ENCODE measurements at places on chromosomes 4 and X. TPM values are rescaled to one million over a fixed set of nuclear protein-coding genes. Genes with fewer than 3 reads are reported as not detected.
A peak's percentile ranks its signal among the peaks of the same experiment; 100 is the strongest.

Gene XAGE2
- total RNA-seq, result not detected

Gene CCSER1
- not detected for total RNA-seq

Gene PNMA6E
- not detected for total RNA-seq

Gene GAGE12J
- total RNA-seq, result not detected

Gene LETM1
- 51.1 TPM for total RNA-seq

Gene PAGE2
- total RNA-seq, result not detected

Gene SLC26A1
- total RNA-seq, result not detected

Gene HSFX1
- 0.61 TPM for total RNA-seq

Gene DRD5
- not detected for total RNA-seq

Gene HERC5
- 118 TPM for total RNA-seq

Gene RNF212
- 3.2 TPM for total RNA-seq

Gene TEX11
- total RNA-seq, result 0.16 TPM

DNA sequence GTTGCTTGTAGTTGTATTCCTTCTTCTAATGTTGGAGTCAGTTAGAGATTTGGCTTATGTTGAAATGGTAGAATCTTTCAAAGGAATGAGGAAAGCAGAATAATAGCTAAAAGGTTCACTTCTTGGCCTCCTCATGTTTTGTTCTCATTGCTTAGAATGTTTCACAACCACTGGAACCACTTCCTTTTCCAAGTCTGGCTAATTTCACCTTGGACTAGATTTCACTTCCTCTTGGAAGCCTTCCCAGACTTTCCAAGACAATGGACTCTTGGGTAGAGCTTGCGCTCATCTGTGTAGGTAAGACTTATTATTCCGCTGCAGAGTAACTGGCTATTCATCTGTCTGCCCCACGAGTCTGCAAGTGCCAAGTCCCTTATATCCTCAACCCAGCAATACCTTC lies 8.3 kb downstream of the SPATA18 start:
- no peaks in the 10 kb centered on the region for H3K36me3 ChIP-seq
- no peak overlapping the region for H3K27ac ChIP-seq
- H3K27me3 ChIP-seq, result peaks cover 17% of the 10 kb centered on the region
- H3K4me3 ChIP-seq, result no peak overlapping the region
- no peaks in the 10 kb centered on the region for H3K4me1 ChIP-seq

GRCh38 chr4:125016892-125017299 lies 297.9 kb upstream of the FAT4 start:
- DNase-seq, result no peak
- H3K27me3 ChIP-seq, result no peaks in the 10 kb centered on the region
- H3K4me1 ChIP-seq, result no peaks in the 10 kb centered on the region
- no peak overlapping the region for H3K4me3 ChIP-seq
- H3K27ac ChIP-seq, result no peak overlapping the region
- no peaks in the 10 kb centered on the region for H3K36me3 ChIP-seq

GRCh38 chrX:23820235-23820782 lies 37.3 kb downstream of the SAT1 start:
- no peaks in the 10 kb centered on the region for H3K36me3 ChIP-seq
- H3K27ac ChIP-seq, result no peak overlapping the region
- peaks cover 15% of the 10 kb centered on the region for H3K4me1 ChIP-seq
- DNase-seq, result no peak
- peaks cover 2% of the 10 kb centered on the region for H3K27me3 ChIP-seq

GRCh38 chrX:38636949-38637819 lies 75.8 kb downstream of the TSPAN7 start:
- no peak overlapping the region for H3K4me3 ChIP-seq
- H3K27me3 ChIP-seq, result peaks cover 4% of the 10 kb centered on the region
- H3K27ac ChIP-seq, result no peak overlapping the region
- no peak for DNase-seq
- peaks cover 9% of the 10 kb centered on the region for H3K4me1 ChIP-seq
- no peaks in the 10 kb centered on the region for H3K36me3 ChIP-seq

DNA sequence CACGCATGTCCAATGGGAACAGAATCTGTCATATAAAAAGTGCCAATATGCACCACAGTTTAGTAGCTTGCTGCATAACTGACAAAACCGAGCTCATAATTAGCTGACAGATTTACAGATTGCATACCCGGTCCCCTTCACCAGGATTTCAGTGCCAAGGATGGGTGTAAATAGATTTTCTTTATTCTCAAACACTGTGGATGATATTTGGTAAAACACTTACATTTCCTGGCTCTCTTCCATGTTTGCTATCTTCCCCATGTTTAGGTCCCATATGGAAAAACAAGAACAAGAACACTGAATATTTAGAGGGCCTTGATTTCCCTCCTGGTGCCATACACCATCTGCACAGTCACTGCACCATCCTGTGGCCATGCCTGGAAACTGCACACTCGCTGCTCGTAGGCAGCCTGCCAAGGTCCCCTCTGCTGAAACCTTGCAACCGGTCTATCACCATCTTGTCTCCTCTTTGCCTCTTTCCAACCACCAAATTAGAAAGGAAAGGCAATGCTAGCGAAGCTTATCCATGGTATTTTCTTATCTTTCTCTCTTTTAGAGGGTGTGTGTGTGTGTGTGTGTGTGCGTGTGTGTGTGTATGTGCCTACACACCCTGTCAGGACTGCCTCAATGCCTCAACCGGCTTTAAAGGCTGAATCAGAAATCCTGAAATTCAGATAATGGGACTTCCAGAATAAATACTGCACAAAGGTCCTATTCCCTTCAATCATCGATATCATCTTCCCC lies 124.2 kb upstream of the MBNL3 start:
- peak; percentile 45 for DNase-seq
- no peak overlapping the region for H3K4me3 ChIP-seq
- no peaks in the 10 kb centered on the region for H3K4me1 ChIP-seq

GRCh38 chr4:175373031-175373430 lies 439.0 kb downstream of the GPM6A start:
- no peaks in the 10 kb centered on the region for H3K36me3 ChIP-seq
- DNase-seq, result no peak
- no peak overlapping the region for H3K4me3 ChIP-seq
- H3K27ac ChIP-seq, result no peak overlapping the region

DNA sequence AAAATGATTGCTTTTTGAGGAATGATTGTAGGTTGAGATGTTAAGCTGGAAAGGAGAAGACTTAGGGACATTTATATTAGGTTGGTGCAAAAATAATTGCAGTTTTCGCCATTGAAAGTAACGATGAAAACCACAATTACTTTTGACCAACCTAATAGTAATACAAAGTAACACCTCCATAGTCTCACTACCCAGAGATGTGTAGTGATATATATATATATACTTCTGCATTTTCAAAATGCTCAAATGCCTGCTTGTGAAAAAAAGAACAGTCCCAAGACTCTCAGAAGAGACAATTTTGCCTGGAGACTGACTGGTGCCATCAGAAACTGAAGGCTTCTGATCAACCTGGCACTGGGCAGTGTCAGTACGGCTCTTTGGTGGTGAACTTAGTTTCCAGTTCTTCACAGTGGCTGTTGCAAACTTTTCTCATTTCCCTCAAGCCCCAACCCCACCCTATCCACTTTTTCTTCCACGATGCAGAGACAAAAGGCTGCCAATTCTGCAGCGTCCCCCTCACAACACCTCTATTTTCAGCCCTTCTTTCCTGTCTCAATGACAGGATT lies 35.1 kb upstream of the TAPT1 start:
- H3K27me3 ChIP-seq, result no peaks in the 10 kb centered on the region
- H3K36me3 ChIP-seq, result peaks cover 3% of the 10 kb centered on the region
- H3K27ac ChIP-seq, result no peak overlapping the region
- no peak for DNase-seq
- peaks cover 12% of the 10 kb centered on the region for H3K4me1 ChIP-seq

GRCh38 chr4:139633195-139633594 lies 32.4 kb upstream of the MGST2 start:
- peaks cover 57% of the 10 kb centered on the region for H3K27me3 ChIP-seq
- no peaks in the 10 kb centered on the region for H3K36me3 ChIP-seq
- no peak overlapping the region for H3K27ac ChIP-seq

- H3K27me3 ChIP-seq, result peaks cover 11% of the 10 kb centered on the region
- no peak overlapping the region for H3K27ac ChIP-seq
- H3K4me1 ChIP-seq, result peaks cover 9% of the 10 kb centered on the region
- DNase-seq, result no peak
Measured at GRCh38 chr4:82381235-82381634, 7.4 kb upstream of the HNRNPD start.

DNA sequence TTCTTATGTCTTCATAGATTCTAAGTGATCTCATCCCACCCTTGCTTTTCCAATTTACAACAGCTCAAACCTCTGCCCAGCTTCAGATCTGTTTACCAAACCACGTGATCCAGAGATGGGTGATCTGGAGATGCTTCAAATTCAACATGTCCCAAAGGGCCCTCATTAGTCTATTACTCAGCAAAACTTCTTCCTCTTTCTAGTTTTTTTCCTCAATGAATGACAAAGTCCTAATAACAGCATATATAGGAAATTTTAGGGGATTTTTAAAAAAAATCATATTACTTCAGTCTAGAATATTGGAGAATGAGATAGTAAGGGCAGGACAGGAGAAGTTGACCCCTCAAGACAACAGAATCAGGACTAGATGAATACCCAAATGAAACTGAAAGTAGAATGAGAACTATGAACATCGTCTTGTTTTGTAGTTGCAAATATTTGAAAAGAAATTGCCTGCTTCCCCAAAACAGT lies 127.1 kb downstream of the CFAP299 start:
- peaks cover 11% of the 10 kb centered on the region for H3K4me1 ChIP-seq
- no peaks in the 10 kb centered on the region for H3K27me3 ChIP-seq
- peak overlapping the region; percentile 83 for H3K27ac ChIP-seq
- peaks cover 15% of the 10 kb centered on the region for H3K36me3 ChIP-seq
- peak overlapping the region; percentile 24 for H3K4me3 ChIP-seq
- no peak for DNase-seq

DNA sequence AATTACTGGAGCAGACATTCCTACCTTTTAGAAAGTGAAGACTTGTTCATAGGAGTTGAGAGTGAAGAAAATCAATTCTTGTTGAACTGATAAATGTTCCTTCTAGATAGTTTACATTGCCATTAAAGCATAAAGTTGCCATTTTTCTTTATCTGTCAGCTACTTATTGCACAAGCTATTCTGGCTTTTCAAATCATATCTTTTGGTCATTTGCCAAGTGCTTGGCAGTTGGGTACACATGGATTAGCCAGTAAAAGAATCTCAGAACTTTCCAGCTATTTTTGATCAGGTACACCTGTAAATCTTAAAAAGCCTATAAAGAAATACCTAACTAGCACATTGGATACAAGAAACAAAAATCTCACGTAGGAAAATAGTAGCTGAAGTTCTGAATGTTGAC lies 56.4 kb upstream of the PNPLA4 start:
- no peak overlapping the region for H3K27ac ChIP-seq
- H3K36me3 ChIP-seq, result no peaks in the 10 kb centered on the region
- H3K4me3 ChIP-seq, result no peak overlapping the region
- H3K4me1 ChIP-seq, result no peaks in the 10 kb centered on the region
- no peak for DNase-seq

DNA sequence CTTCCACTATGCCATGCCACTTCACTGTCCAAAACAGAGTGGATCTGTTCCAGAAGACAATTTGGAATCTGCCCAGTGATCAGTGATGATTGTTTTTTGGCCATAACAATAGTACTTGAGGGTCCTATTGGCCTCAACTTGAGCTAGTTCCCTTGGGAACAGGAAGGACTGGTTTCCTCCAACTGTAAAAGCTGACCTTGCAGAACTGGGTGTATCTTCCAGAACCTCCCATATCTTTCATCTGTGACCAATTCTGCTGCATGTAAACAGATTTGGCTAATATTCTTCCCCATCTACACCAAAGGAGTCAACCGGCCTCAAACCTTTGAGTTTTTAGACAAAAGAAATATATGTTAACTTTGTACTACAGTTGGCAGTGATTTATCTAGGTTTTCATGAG lies 165.1 kb upstream of the TRPC5 start:
- no peak overlapping the region for H3K27ac ChIP-seq
- no peak for DNase-seq
- no peaks in the 10 kb centered on the region for H3K36me3 ChIP-seq
- no peaks in the 10 kb centered on the region for H3K4me1 ChIP-seq

DNA sequence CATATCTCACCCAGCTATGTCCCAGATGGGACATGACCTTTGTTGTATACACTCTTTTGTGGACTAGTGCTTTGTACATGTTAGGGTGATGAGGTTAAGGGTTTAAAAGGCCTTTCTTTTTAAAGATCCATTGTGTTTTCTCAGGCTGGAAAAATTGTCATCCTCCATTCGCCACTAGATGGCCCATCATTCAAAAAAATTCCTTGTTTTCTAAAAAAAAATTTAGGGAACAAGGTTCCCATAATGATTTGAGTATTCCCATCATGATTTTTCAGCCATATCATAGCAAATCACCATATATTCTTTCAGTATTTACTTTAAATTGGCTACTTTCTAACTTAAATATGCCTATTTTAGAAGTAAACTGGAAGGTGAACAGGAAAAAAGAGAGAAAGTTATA lies 91.9 kb upstream of the TMEM164 start:
- H3K4me1 ChIP-seq, result no peaks in the 10 kb centered on the region
- H3K27me3 ChIP-seq, result peaks cover 2% of the 10 kb centered on the region
- H3K36me3 ChIP-seq, result no peaks in the 10 kb centered on the region
- no peak overlapping the region for H3K27ac ChIP-seq
- no peak for DNase-seq
- no peak overlapping the region for H3K4me3 ChIP-seq

GRCh38 chr4:170724191-170724590 lies 634.4 kb upstream of the AADAT start:
- no peak for DNase-seq
- H3K4me3 ChIP-seq, result no peak overlapping the region
- no peaks in the 10 kb centered on the region for H3K27me3 ChIP-seq
- H3K27ac ChIP-seq, result no peak overlapping the region

- no peak for DNase-seq
- no peaks in the 10 kb centered on the region for H3K36me3 ChIP-seq
- no peak overlapping the region for H3K27ac ChIP-seq
- H3K27me3 ChIP-seq, result no peaks in the 10 kb centered on the region
Measured at GRCh38 chr4:67250131-67250896, 295.0 kb downstream of the CENPC start.

GRCh38 chrX:70353514-70353913 lies 63.6 kb downstream of the KIF4A start:
- no peaks in the 10 kb centered on the region for H3K27me3 ChIP-seq
- no peaks in the 10 kb centered on the region for H3K4me1 ChIP-seq
- no peak overlapping the region for H3K4me3 ChIP-seq
- H3K27ac ChIP-seq, result no peak overlapping the region
- no peak for DNase-seq
- peaks cover 43% of the 10 kb centered on the region for H3K36me3 ChIP-seq

DNA sequence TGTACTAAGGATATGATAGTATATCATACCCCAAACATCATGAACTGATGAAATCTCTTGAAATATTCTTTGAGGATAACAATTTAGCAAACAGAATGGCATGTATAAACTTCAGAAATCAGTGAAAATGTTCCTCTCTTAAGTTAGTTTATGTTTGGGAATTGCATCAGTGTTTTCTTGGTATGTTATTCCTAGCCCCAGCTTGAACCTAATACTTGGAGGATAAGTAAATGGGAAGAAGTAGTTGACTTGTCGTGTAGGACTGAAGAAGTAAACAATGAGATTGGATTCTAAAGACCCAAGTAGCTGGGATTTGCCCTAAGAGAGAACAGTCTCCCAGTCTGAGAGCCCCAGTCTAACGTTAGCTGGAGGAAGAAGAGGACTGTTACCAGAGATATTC lies 355.7 kb downstream of the GALNTL6 start:
- no peaks in the 10 kb centered on the region for H3K36me3 ChIP-seq
- H3K27me3 ChIP-seq, result no peaks in the 10 kb centered on the region
- H3K4me1 ChIP-seq, result no peaks in the 10 kb centered on the region
- DNase-seq, result no peak
- H3K4me3 ChIP-seq, result no peak overlapping the region

Measured in activated CD8-positive, alpha-beta memory T cell treated with anti-CD3 and anti-CD28 coated beads, Interleukin-2, amount 10 ng/mL, durations not matched to agents 7 days and 5 days (primary cell).